Activated CD4-positive, CD25-positive, alpha-beta regulatory T cell (primary cell): ENCODE measurements at places on chromosomes 5 and 9.

GRCh38 chr9:118929287-118929686, 439.9 kb downstream of the BRINP1 start:
- DNase-seq: no peak

DNA sequence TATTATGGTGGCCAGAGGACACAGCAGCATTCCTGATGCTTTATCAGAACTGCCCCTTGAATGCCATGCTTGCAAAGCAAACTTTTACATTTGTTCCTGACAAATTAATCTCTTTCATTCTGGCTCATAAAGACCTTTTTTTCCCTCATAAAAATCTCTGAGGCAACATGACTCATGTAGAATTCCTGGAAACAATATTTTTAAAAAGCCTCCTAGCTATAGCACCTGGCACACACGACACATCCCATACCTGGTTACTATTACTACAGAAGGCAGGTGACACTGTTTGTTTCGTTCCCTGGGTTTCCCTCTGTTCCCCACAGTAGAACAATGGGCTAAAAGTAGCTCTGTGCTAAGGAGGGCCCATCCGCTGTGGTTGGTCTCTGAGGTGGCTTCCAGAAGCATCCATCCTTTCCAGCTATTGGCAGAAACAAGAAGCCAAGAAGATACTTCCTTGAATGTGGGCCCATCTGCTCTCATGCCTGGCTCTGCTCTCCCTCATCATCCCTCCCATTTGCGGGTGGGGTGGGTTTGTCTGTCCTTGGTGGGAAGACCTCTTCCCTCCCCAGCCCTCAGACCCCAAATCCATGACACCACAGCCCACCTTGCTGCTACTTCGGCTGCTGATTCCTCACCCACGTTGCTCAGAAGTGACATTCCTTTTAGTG, 59.1 kb downstream of the GALNT12 start:
- DNase-seq: no peak

DNA sequence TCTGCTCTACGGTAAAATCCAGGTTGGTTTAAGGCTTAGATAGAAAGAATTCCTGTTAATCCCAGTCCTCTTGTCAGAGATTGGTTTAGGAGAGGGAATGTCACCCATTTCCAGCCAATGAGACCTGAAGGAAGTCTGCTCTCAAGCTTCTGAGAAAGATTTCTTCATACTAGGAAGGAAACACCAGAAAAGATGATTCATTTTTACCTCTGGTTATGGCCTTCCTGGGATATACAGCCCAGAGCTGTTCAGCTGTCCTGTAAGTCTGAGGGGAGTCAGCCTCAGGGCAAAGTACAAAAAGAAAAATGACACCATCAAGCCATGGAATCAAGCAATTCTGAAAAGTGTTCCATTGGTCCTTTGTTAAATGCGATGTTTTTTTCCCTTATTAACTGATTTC, 18.6 kb upstream of the CFAP95 start:
- DNase-seq: no peak

DNA sequence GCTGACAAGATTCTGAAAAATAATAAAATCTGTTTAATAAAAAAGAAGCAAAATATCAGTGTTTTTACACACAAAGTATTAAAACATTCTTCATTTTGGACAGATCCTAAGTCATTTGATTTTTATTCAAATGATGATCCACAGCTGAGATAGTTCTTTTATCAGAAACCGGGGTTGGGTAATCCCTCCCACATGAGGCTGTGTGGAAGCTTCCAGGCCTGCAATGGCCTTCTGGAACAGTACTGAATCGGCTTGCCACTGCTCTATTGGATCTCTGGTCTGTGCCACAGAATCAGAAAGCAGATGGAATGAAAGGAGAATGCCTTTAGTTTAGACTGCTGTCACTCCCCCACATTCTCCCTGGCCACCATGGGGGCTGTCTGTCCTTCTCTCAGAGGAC, 6.1 kb upstream of the C5orf58 start:
- DNase-seq: no peak

GRCh38 chr5:110476164-110476563, 250.3 kb downstream of the TMEM232 start:
- no peak for DNase-seq

DNA sequence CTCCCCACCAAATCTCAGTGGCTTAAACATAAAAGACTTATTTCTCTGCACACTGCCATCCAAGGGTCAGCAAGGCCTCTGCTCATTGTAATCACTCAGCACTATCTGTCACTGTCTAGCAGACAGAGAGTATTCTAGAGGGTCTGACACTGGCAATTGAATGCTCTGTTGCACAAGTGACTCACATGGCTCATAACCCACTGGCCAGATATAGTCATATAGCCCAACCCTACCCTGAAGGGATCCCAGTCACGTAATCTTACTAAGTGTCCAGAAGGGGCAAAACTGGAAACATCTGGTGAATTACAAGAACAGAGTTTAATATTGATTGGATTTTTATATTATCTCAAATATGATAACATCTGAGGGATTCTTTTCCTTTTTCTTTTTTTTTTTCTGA, 80.7 kb downstream of the TSSK1B start:
- DNase-seq: no peak

GRCh38 chr5:66821688-66822429, 225.7 kb downstream of the MAST4 start:
- DNase-seq: peak; percentile 15

- no peak for DNase-seq
Measured at GRCh38 chr5:83718195-83718825, 2.3 kb downstream of the HAPLN1 start.

DNA sequence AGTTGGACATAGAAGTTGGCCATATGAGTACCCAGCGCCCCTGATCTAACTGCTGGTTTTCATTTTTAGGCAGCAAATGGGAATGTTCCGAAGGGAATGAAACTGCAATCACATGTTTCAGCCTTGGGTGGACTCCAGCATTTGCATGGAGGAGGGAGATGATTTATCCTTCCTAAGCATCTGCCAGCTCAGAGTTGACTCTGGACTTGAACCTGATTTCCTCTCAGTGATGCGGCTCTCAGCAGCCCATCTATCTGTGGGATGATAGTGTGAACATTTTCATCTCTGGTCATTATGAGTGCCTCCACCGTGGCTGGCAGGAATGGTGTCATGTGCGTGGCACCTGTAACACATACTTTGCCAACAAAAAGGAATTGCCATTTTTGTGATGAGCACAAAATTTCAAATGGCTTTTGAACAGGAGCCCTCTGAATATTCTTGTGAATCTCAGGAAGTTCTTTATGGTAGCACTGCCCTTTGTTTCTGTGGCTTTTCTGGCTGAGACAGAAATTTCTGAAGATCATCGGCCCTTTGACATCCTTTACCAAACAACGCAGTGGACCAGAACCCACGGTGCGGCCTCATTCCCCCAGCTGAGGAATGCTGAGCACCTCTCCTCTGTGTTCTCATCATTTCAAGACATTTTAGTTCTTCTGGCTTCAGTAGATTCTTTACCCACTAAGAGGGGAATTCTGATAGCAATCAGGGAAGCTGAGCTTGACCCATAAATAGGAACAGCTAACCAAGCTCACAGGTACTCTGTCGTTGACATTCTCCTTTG, 28.5 kb downstream of the FUBP3 start:
- DNase-seq: no peak
